ENCODE measurements at places on chromosomes 11 and 22.

DNA sequence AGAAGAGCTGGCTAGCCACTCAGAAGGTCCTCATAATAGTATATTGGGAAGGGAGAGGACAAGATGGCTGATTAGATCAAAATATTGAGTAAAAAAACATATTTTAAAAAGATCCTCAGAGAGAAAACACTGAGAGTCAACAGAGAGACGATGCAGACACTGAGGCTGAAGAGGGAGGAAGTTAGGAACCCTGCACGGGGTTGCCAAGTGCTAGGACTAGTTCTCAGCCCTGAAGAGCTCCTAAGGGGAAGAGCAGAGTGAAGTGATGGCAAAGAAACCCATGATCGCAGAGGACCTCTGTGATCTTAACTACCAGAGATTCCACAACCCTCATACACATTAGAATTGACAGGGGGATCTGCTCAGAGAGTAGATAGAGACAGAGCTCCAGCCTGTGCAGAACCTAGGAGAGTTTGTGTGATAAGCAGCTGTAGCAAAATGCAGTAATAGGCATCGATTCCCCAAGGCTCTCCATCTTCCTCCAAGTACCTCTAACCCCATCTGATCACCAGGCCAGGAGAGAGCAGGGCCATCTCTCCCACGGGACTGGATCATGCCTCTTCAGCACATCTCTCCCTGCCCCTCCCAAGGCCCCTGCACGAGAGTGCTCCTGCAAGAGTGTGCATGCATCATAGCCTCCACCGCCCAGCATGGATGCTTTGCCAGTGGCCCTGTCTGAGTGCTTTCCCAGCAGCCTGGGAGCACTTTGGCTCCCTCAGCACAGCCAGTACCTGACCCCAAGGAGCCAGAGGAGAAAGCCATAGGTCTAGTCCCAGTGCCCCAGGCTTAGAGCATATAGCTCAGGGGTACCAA, 41.2 kb upstream of the ARL14EP start:
- no peak for DNase-seq

GRCh38 chr11:45446434-45446833, 160.3 kb upstream of the SYT13 start:
- DNase-seq: no peak

GRCh38 chr11:111735262-111736116, 30.7 kb downstream of the PPP2R1B start:
- peak; percentile 43 for DNase-seq

DNA sequence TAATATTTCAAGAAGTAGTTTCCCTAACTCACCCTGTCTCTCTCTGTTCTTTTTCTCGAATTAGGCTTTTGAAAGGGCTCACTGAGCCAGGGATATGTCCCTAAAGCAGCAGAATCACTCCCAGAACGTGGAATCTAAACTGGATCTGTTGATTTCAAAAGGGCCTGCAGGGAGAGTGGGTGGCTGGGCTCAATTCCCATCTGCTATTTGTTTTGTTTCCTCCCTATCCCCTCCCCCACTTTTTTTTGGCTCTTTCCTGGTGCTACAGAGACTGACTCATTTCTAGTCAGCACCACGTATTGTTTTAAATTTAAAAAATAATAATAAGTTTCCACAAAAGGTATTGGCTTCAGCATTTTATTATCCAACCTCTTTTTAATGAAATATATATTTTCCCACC, 961.5 kb downstream of the FAM181B start:
- DNase-seq: peak; percentile 14

GRCh38 chr11:46363455-46364005, 16.3 kb downstream of the DGKZ start:
- DNase-seq: no peak

DNA sequence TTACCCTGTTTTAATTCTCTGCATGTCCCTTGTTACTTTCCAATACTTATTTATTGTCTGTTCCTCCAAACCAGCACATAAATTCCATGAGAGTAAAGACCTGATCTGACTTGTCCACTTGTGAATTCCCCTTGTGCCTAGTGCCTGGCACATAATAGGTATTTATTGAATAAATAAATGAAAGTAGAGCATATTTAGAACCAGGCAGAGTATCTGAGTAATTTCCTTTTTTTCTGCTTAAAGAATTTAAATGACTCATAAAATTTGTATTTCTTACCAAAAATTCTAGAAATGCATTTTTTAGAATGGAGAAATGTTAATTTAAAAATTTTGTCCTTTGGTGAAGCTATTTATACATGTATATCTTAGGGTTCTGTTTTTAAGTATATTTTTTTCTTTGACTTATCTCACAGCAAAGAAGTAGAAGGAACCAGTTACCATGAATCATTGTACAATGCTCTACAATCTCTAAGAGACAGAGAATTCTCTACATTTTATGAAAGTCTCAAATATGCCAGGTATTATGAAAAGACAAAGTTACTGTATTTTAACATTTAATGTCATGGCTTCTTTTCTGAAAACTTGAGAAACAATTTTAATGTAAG, 96.8 kb downstream of the ATM start:
- no peak for DNase-seq

DNA sequence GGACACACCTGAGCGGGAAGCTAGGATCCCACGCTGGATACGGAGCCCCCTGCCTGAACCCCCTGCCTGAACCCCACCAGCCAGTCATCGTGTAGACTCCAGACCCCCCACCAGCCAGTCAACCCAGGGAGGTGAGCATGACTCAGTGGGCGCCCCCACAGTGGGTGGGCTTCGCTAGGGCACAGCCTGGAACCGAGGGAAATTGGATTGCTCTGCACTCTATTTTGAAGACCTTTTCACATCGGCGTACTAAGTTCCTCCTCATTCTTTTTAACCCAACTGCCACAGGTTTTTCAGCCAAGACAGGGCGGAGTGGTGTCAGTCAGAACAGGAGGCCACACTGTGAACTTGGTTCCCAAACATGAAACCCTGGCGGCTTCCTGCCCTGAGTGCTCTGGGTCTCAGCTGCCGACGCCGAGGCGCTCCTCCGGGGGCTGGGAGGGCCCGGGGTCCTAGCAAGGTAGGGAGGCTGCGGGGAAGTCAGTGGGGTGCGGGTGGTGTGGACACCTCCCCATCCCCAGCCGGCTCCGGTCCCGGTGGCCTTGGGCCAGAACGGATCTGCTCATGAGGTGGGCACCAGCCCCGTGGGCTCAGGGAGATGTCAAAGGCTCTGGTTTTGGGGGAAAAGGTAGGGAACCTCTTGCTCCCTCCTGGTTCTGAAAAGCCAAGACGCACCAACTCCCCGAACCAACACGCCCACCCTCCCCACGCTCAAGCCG, 57.0 kb downstream of the BRD1 start:
- DNase-seq: no peak

DNA sequence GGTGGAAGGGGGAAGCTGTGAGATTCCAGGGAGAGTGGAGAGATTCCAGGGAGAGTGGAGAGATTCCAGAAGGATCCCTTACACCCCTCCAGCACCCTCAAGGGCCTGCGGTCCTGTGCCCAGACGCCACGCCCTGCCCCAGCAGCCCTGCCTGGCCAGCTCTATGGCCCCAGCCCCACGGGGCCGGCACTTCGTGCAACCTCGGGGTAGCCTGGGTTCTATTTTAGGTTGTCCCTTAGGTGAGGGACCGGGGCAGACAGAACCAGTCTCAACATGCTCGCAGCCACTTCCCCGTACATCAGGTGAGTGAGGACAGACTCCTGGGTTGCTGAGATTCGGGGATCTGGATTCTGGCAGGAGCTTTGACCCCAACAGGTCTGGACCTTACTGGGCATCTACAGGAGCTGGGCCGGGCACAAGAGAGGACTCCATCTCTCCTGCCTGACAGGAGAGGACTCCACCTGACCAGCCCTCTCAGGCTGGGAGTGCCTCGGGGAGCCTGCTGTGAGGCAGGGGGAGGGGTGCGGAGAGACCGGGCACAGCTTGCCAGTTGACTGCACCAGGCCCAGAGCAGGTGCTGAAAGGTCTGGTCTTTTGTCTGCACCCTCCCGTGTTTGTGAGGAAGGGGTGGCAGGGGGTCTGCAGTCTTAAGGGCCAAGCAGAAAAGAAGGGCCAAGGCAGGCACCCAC, 8.5 kb upstream of the ADORA2A start:
- no peak for DNase-seq

- DNase-seq: no peak
Observed at GRCh38 chr22:28500006-28500405, 179.6 kb downstream of the TTC28 start.

DNA sequence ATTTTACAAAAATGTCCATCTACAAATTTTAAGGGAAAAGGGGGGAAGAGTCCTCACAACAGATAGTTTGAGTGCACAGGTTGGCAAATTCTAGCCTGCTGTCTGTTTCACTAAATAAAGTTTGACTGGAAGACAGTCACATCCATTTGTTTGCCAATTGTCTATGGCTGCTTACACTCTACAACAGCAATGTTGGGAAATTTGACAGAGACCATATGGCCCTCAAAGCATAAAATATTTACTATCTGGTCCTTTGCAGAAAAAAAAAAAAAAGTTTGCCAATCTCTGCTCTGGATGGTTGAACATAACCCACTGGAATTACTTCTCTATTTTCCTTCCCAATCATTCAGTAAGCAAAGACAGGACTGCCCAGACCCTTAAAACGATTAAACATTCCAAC, 88.2 kb downstream of the FCHSD2 start:
- no peak for DNase-seq

- DNase-seq: no peak
Observed at GRCh38 chr22:28658448-28658847, 21.2 kb downstream of the TTC28 start.

Measured in iPS-NIHi11 (cell line).